ENCODE measurements at places on chromosomes 3 and 15.
A peak's percentile ranks its signal among the peaks of the same experiment; 100 is the strongest.

DNA sequence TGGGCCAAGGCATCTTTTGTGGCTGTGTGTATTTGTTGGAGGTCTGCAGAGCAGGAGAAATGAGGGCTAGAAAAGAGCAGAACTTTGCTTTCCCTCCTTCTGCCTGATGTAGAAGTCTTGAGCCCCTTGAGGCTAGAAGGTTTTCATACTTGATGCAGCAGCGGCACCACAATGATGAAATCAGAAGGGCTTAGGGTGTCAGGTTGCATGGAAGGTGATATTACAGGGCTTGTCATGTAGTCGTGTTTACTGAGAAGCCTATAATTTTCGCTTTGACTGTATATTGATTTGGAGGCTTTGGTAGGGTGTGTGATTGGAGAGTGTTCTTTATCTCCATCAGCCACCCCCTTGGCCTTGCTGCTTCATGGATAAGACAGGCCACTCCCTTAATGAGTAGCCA is 339.8 kb downstream of the THSD4 start:
- DNase-seq, result no peak

DNA sequence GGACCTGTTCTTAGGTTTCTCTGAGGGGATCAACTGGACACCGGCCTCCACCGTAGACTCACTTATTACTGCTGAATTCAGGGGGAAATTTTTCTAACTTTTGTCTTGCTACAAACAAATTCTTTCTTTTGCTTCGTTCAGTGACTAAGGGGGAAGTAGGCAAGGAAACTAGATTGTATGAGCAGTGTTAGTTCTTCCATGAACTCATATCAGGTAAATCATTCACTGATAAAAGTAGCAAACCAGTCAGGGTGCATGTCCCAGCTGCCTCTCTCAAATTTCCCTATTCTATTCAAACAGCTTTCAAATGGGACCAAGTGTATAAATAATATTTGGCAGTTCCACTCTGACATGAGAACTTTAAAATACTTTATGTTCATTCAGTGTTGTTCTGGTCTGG is 7.3 kb upstream of the CCDC13 start:
- DNase-seq, result no peak

DNA sequence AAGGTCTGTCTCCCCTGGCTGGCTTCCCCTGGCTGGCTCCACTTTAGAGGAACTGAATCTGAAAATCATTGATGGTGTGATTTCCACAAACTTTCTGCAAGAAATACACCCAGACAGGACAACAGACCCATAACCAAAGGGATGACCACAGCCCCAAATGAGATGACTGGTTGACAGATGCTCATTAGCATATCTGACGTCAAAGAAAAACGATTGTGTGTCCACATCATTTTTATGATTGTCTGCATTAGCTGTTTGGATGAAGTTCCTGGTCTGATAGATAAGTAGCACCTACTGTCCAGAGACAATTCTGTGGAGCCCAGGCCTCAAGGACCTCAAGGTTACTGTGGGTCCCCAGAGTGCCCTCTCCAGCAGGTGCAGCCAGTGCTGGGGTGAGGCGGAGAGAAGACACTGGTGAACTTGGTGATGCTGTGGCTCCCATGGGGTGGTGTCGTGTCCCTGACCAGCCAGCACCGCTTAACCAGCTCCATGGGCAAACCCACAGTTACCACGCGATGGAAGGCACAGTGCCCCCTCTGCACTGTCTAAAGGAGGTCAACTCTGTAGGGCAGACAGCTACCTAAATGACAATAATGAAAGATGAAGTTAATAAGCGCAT is 127.4 kb downstream of the NSMCE3 start:
- DNase-seq, result peak; percentile 59

DNA sequence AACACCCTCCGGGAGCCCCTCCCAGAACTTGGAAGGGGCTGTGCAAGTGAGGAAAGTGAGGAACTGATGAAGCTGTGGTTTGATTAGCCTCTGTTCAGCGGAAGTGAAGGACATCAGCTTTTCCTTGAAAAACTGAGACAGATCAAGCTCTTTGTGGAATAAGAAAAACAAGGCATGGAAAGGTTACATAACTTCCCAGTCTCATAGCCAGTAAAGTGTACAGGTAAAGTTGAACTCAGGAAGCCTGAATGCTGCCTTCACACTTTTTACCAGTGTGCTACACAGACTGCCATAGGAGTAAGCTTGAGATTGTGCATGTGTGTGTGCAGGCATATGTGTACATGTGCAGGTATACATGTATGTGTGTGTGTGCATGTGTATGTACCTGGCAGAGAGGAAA is 293.2 kb downstream of the FGF12 start:
- DNase-seq, result no peak

GRCh38 chr3:60001369-60001768 is 951.5 kb upstream of the CFAP20DC start:
- DNase-seq, result no peak

GRCh38 chr3:106794442-106794841 is 582.8 kb upstream of the CCDC54 start:
- DNase-seq, result no peak

GRCh38 chr3:120227710-120228347 is 57.2 kb downstream of the GPR156 start:
- no peak for DNase-seq

- DNase-seq, result no peak
These were observed 112.3 kb downstream of the P3H2 start for GRCh38 chr3:190008432-190008831.

- no peak for DNase-seq
These were observed 102.2 kb upstream of the ARRDC4 start for GRCh38 chr15:97858296-97858695.

GRCh38 chr3:146577662-146578061 is 27.5 kb downstream of the PLSCR5 start:
- DNase-seq, result peak; percentile 21

- DNase-seq, result no peak
These were observed 321.7 kb downstream of the ZNF621 start for GRCh38 chr3:40846451-40846850.

- DNase-seq, result peak; percentile 95
These were observed 7.2 kb downstream of the KLHL6 start for GRCh38 chr3:183548262-183548769.

DNA sequence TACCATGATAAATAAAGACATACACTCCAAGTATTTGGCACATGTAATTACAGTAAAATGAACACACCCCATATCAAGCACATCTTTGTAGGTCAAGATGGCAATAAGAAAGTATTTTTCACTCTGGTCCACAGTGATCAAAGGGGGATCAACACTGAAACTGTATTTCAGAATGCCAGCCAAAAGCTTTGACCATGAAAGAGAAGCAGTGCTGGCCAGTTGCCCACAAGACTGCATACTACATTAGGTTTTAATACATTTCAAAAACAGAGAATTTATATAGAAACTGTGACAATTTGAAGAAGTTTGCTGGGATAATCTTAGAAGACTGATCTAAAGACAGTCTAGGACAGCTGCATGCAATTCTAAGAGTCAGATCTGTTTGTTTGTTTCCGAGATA is 1035.3 kb downstream of the FHIT start:
- no peak for DNase-seq

DNA sequence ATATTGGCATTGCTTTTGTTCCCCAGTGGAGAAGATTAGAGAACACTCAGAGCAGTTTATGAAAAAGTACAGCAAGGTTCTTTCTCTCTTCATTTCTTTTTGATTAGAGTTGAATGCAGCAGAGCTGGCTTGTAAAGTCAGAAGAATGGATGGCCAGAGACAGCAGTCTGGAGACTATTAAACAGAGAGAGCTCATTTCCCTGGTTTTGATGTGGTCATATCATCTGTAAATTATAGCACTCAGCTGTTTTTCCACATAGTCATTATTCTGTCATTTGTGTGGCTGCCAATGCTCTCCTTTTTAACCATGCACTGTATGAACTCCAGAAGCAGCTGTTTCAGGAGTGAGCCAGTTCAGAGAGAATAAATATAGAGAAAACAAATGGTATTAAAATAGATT is 177.4 kb upstream of the CRBN start:
- peak; percentile 58 for DNase-seq

DNA sequence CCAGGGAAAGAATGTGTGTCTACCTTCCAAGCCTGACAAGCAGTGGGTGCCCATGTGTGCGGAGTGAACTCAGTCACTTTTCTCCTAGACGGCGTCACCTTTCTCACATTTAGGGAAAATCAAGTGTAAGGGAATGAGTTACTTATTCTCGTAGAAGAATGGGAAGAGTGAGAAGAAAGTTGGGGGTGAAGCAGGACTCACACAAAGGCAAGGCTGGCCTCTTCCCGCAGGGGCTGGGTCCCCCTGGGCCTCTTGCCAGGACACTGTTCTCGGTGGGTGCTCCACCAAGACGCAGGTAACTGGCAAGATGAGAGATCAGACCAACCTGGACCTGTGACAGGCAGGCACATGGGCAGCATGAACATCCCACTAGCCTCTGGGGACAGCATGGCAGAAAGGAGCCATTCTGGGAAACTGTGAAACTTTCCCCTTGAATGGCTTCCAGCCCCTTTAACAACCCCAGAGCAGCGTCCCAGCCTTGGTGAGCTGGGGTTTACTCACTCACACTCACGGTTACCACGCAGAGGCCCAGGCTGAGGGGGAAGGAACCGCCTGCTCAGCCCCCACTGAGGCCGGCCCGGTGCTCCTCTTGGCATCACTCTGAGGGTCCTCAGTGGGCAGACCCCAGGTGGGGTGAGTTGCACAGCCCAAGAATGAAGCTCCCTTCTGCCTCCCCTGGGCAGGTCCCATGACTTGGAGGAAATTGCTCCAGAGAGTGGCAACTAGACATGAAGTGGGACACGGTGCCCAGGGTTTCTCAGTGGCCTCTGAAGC is 15.0 kb upstream of the SRP14 start:
- DNase-seq, result peak; percentile 70

- DNase-seq, result peak; percentile 57
These were observed 643 bp upstream of the LMCD1 start for GRCh38 chr3:8500989-8501370.

DNA sequence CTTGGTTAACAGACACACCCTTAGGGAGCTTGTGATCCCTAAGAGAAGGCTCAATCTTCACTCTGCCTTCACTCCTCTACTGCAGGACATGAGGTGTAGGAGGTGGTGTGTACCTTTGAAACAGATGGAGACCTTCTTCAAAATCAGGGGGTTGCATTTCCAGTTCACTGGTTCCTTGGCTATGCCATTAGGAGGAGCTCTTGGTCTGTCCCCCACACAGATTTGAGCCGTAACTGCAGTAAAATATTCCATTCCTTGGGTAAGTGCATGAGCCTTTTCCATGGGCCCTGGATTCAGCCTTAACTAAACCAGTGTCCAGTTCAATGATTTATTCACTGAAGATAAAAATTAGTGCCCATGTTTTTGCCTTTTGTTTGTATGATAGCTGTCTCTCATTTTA is 144.6 kb downstream of the MCTP2 start:
- no peak for DNase-seq

GRCh38 chr15:66570327-66570726 is 4.5 kb upstream of the LCTL start:
- DNase-seq, result no peak

DNA sequence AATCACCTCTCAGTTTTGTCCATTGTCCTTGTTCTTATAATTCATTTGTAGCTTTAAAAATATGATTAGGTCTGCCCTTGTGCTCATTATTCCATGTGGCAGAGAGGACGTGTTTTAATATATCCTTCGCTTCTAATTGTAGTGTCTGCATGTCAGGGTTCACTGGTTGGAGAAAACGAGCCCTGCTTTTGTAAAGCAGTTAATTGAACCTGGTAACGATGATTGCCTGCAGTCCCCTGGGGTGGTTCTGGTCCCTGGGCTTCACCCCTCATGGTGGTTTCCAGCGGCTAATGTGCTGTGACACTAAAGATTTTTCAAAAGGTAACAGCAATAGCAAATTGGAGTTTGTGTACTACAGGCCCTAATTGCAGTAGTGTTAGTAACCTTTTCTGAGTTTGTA is 299.6 kb downstream of the CACNA2D3 start:
- DNase-seq, result no peak

GRCh38 chr3:174356596-174356995 is 502.5 kb upstream of the NAALADL2 start:
- no peak for DNase-seq

GRCh38 chr15:88609344-88610090 is 11.6 kb upstream of the AEN start:
- no peak for DNase-seq

- DNase-seq, result no peak
These were observed 85.1 kb upstream of the NANOGP8 start for GRCh38 chr15:35170207-35170606.

DNA sequence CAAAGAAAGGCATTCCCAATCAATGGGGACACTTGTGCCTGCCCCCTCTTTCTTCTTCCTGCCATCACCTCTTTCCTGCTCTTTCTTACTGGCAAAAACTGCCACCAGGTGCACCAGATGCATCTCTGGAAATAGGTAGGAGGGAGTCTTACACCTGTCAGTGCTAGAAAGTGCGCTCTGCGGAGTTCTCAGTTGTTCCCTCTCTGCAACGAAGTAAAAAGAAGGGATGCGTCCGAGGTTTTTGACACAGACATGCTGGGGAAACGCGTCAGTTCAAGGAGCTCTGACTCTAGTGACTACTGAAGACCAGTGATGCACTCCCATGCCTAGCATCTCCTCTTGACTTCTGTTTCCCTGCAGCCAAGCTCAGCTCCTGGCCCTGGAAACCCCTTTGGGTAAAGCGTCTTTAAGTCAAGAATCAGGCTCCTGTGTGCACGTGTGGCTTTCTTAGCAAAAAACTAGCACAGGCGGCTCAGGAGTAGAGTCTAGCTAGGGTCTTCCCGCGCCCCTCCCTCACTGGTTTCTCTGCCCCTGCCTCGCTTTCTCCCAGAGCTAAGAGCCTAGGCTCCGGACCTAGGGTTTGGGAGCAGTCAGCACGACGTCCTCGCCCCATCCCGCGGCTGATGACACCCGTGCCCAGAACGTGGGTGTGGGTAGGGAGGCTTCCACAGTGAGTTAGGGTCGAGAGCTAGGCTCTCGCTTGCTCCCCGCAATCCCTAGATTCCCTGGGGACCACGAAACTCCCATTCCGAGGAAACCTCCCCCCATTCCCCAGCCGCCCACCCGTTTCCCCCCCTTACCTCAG is 564 bp upstream of the GRM7 start:
- DNase-seq, result peak; percentile 66

DNA sequence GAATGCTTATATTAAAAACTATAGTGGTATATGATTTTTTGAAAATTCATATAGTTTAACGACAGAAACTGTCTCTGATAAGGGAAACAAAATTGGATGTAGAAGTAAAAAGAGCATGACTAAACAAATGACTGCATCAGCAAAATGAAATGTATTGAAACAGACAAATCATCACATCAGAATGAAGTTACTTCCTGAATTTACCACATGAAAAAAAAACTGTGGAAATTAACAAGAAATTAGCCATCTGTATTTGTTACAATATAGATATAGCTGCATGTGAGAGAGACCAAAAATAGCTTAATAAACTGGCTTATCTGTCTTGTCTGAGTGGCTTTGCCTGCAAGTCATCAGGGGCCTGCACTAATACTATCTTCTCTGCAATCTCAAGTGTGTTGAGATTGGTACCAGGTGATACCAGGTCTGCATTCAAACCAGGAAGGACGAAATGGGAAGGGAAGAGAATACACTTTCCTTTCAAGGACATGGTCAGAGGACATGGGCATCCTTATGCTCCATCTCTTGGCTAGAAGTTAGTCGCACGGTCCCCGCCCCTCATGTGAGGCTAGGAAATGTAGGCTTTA is 388.7 kb downstream of the GRM7 start:
- DNase-seq, result no peak

GRCh38 chr3:28667646-28668621 is 319.3 kb upstream of the AZI2 start:
- DNase-seq, result peak; percentile 78
